ENCODE measurements at places on chromosomes 16 and 17. TPM values are rescaled to one million over a fixed set of nuclear protein-coding genes. Genes with fewer than 3 reads are reported as not detected.

The MYH2 gene
- polyA plus RNA-seq, result 0.21 TPM

The EVPLL gene
- 0.70 TPM for polyA plus RNA-seq

The NFAT5 gene
- polyA plus RNA-seq, result 14.7 TPM

The TNFRSF17 gene
- polyA plus RNA-seq, result 0.29 TPM

The LYZL6 gene
- not detected for polyA plus RNA-seq

The CD300LB gene
- polyA plus RNA-seq, result 0.14 TPM

The AGRP gene
- polyA plus RNA-seq, result 0.35 TPM

The NUFIP2 gene
- 25.0 TPM for polyA plus RNA-seq

The CSH2 gene
- 5.5 TPM for polyA plus RNA-seq

The CTRL gene
- 4.6 TPM for polyA plus RNA-seq

The BICDL2 gene
- polyA plus RNA-seq, result 0.38 TPM

The CD68 gene
- 52.1 TPM for polyA plus RNA-seq

The TMEM235 gene
- polyA plus RNA-seq, result 2.0 TPM

The SLC7A6 gene
- 22.3 TPM for polyA plus RNA-seq

The CDH11 gene
- polyA plus RNA-seq, result 85.0 TPM

The VAT1L gene
- 185 TPM for polyA plus RNA-seq

The WNT3 gene
- polyA plus RNA-seq, result 16.4 TPM

The MILR1 gene
- 5.6 TPM for polyA plus RNA-seq

The TBC1D3H gene
- polyA plus RNA-seq, result not detected

The COL1A1 gene
- 586 TPM for polyA plus RNA-seq

The TCAP gene
- polyA plus RNA-seq, result 5.0 TPM

The ATP1B2 gene
- polyA plus RNA-seq, result 332 TPM

The RHBDL1 gene
- polyA plus RNA-seq, result 19.1 TPM

The TBC1D3C gene
- polyA plus RNA-seq, result not detected

The KRTAP3-2 gene
- polyA plus RNA-seq, result not detected

The CDC27 gene
- polyA plus RNA-seq, result 38.2 TPM

The FNDC8 gene
- polyA plus RNA-seq, result 0.19 TPM

The UMOD gene
- 0.63 TPM for polyA plus RNA-seq

The DRC7 gene
- 4.6 TPM for polyA plus RNA-seq

The PPL gene
- 3.6 TPM for polyA plus RNA-seq

The PNPO gene
- 26.7 TPM for polyA plus RNA-seq

The NPIPA3 gene
- 15.6 TPM for polyA plus RNA-seq
